NCI-H524 (cell line): ENCODE measurements at places on chromosomes 1 and 21.

DNA sequence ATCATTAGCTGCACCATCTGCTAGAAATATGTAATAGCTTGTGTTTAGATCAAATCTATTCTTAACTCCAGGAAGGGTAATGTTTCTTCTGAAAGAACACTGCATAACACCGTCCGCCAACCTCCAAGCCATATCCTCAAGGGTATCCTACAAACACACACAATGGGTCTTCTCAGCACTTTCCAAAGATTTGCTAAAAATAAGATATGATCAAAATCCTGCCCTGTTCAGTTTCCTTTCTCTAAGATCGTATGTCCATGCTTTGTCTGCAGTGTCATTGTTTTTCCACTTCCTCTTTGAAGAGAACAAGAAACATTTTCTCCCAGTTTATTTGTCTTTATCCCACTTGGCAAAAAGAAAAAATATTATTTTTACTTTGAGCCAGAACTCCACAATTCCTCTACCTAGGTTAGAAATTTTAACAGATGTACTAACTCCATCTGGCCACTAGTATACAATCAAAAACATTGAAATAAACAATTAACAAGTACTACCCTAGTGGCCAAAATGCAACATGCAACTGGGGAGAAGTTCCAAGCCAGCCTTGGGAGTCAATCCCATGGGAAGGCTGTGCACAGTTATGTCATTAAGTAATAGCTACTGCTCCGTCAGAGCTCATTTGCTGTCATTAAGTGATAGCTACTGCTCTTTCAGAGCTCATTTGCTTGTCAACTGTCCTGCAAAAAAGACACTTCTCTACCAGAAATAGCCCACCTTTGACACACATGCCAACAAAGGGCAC is 37.8 kb downstream of the FRRS1 start:
- DNase-seq, result peak; percentile 59

DNA sequence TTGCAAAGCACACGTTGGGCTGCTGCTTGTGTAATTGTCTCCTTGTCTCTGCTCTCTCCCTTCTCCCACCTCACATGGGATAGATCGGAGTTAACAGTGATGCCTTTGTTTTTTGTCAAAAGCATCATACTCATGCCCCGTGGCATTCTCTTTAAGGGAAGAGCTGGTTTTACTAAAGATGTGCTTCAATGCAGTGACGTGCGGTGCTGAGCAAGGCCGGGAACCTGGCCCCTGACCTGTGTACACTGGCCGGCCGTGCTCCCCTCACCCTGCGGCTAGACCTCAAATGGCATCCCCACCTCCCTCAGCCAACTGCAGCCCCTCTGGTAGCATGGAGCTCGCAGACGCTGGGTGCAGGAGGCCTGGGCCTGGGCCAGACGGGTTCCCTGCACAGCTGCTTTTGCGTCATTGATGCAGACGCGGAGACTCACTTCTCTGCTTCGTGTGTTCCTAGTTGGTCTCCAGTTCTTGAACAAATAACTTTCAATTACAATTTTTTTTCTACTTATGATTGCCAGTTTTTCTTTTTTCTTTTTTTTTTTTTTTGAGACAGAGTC is 19.9 kb downstream of the AGPAT3 start:
- DNase-seq, result no peak

GRCh38 chr21:45638707-45639106 is 4.8 kb upstream of the PCBP3 start:
- no peak for DNase-seq

DNA sequence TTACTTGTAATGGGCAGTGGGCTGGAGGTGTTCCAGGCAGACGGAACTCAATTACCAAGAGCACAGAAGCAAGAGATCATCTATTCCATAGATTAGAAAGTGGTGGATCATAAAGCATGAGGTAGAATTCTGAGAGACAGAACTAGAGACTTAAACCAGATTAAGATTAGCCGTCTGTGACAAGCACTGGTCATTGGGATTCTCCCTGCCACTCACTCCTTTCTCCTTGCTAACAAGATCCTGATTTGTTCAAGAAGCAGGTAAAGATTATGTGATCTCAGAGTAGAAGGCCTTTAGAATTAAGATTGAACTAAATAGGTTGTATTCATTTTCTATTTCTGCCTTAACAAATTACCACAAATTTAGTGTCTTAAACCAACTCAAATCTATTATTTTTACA is 1.5 kb upstream of the HSPA13 start:
- DNase-seq, result no peak

- DNase-seq, result no peak
These were observed 17.8 kb upstream of the TDRD10 start for GRCh38 chr1:154483941-154484803.

DNA sequence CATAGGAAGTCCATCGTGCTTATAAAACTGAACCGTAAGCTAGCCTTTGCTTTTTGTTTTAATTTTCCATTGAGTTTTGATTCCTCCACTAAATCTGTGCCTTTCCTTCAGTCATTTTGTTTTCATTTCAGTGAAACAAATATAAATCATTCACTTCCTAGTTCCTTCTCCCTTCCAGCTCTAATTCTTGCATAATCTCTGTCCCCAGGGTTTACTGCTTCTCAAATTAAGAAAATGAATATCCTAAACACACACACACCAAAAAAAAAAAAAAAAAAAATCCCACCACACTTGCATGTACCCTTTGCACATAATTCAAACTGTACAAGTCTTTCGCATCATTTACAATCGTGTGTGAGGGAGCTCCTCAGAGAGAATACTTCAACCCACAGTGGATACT is 6.8 kb downstream of the KCNH1 start:
- DNase-seq, result no peak
